ENCODE measurements at places on chromosomes 1 and 21.
A peak's percentile ranks its signal among the peaks of the same experiment; 100 is the strongest.

- DNase-seq: no peak
These were observed 42.7 kb upstream of the LDLRAP1 start for GRCh38 chr1:25500694-25501093.

DNA sequence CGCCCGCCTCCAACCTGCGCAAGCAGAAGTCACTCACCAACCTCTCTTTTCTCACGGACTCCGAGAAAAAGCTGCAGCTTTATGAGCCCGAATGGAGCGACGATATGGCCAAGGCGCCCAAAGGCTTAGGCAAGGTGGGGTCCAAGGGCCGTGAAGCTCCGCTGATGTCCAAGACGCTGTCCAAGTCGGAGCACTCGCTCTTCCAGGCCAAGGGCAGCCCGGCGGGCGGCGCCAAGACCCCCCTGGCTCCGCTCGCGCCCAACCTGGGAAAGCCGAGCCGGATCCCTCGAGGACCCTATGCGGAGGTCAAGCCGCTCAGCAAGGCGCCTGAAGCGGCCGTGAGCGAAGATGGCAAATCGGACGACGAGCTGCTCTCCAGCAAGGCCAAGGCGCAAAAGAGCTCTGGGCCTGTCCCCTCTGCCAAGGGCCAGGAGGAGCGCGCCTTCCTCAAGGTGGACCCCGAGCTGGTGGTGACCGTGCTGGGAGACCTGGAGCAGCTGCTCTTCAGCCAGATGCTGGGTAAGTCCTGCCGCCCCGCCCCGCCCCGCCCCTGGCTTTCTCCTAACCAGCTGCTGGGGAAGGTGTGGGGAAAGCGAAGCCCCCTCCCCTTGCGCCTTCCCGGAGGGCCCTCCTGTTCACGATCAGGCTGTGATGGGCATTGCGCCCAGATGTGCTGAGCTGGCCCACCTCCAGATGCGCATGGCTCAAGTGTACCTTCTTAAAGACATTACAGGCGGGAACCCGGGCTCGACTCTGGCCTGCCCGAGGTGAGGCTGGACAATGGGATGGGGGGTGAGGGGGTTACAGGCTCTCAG is 110.2 kb downstream of the NAV1 start:
- no peak for DNase-seq

DNA sequence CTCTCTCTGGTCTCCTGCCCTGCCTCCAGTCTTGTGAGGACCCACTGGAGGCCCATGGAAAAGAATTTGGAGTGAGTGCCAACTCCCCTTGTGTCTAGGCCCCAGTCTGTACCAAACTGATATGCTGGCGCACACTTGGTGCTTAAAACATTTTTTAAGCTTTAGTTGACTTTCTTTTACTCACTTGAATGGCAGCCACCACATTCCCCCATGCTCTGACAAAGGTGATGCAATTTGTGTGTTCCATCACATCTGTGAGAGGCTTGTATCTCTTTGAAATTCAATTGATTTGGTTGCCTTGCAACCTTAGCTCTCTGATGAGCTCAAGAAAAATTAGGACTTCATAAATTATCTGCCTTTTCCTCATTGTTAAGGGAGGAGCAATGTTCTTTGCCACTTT is 30.5 kb upstream of the WDTC1 start:
- DNase-seq: no peak

GRCh38 chr1:157073944-157074685 is 25.5 kb downstream of the ETV3L start:
- peak; percentile 28 for DNase-seq

DNA sequence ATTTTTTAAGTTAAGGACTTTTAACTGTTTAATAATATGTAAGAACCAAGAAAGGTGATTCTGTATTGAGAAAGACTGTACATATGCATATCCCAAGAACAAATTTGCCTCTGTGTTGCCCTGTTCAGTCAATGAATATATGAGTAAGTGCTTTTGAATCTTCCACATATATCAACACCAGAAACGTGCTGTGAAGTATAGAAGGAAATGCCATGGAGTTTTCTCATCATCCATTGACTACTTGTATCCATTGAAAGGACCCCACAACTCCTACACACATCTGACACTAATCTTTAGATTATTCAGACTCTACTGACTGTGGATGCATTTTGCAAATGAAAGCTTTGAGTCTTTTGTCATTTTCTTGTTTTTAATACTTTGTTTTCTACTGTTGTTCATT is 366.9 kb downstream of the S1PR1 start:
- DNase-seq: no peak

GRCh38 chr1:232305050-232305449 is 324.9 kb downstream of the SIPA1L2 start:
- DNase-seq: no peak

GRCh38 chr1:180154325-180155181 is at the start of gene QSOX1:
QSOX1 (plus strand) TSS chr1:180154869; CDS start chr1:180154908, 39 bp downstream.
- peak; percentile 80 for DNase-seq

- no peak for DNase-seq
These were observed 194.3 kb upstream of the CAMK1G start for GRCh38 chr1:209389258-209389657.

- DNase-seq: no peak
These were observed 37.7 kb upstream of the NID1 start for GRCh38 chr1:236102611-236103010.

Measured in stimulated activated CD8-positive, alpha-beta memory T cell treated with anti-CD3 and anti-CD28 coated beads, Interleukin-2, amount 100 ng/mL, for 48 hours (primary cell).